Hematopoietic multipotent progenitor cell treated with erythropoietin and hydrocortisone succinate and interleukin-3 and kit ligand, for 15 days (in vitro differentiated cells): ENCODE measurements at places on chromosomes 1 and 21.

DNA sequence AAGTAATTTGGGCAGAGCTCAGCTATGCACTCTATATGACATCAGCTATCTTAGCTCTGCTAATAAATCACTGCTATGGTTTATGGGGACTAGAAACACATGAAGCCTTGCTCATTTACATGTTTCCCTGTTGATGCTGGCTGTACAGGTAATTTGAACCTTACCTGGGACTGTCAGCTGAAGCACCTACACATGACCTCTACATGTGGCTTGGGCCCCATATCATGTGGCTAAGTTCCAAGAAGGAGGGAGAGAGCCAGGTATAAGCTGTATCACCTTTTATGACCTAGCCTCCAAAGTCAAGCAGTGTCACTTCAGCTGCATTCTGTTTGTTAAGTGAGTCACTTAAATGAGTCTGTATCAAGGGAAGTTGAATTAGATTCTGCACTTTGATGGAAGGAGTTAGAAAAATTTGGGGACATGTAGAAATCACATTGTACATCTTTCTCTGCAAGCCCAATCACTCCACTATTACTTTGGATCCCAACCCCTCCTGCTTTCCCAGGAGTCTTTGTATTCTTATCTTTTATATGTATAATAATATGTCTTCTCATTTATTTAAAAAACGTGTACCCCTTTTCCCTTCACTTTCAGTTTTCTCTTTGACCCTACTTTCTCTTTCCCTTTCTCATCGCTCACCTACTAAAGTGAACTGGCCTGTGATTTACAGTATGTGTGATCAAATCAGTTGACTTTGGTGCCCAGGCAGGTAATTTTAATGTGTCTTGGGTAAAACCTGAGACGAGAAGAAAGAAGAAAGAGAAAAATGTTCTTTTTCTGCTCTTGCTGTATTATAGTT is 53.4 kb upstream of the PRKACB start:
- DNase-seq: no peak

DNA sequence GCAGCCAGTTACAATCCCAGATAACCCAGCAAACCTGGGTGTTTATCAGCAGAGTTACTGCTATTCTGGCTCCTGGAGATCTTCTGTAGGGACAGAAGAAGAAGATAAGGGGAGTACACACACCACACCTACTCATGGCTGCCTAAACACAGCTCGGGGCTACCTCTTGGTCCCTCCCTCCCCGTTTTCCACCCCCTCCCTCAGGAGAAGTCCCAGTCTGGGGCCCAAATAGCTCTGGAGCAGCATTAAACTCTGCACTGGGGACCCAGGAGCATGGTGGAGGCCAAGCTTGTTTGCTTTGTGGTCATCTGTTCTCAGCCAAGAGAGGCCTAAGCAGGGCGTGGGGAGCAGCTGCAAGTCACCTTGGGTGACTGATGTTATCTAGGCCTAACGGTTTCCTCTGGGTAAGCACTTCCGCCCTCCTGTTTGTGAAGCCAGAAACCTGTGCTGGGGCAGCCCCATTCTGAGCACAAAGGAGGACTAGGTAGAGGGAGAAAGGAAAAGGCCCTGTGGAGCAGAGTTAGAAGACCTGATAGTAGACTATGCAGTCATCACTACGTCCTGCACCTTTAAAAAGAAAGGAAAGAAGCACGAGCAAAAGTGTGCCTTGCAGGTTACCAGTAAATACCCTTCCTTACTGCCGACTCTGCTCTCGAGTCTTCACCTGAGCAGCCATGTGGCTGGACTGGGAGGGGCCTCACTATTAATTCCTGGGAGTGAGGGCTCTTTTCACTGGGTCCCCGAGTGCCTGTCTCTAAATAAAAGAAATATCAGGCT is 2.0 kb upstream of the RCSD1 start:
- DNase-seq: peak; percentile 19

GRCh38 chr1:65792669-65793358 is at the start of gene PDE4B:
Gene PDE4B, plus strand, starts transcription at chr1:65792895.
- DNase-seq: no peak

- no peak for DNase-seq
Observed at GRCh38 chr1:22285549-22286396, 142.9 kb upstream of the WNT4 start.

DNA sequence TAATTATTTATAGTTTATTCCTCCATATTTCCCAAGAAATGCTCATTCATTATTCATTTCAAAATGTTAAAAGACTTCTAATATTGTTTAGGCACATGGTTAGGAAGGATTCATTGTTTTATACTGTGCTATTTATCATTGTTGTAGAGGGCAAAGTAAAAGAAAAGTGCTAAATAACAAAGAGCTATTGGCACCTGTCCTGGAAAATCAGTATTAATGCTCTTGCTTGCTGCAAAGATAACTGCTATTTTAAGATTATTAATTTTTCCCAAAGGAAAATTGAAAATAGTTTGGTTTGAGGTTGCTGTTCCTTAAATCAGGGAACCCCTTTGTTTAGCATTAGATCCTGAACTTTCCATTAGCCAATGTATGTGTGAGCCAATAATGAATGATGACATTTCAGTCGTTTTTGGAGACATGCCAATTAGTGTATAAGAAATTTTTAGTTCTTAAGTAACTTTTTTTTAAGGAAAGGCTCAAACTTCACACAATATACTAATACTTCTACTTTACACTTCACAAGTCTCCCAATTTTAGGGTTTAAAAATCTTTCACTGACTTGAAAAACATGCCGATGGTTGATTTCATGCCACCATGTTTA is 39.9 kb downstream of the EPB41 start:
- no peak for DNase-seq

GRCh38 chr21:34722684-34723300 is 54.0 kb downstream of the CLIC6 start:
- DNase-seq: peak; percentile 23

DNA sequence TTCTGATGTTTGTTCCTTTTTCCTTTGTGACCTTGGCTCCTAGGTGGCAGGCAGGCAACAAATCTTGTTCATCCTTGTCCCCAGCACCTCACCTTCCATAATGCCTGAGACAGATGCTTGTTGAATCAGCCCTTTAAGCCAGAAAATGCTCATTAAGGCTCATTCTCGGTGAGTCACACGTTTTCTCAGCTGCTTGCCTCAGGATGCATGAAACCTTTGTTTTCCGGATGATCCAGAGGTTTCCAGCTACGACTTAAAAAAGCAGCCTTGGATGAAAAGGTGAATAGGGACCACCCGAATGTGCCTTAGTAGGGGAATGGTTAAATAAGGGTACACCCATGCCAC is 4.6 kb upstream of the ATP13A2 start:
- no peak for DNase-seq

DNA sequence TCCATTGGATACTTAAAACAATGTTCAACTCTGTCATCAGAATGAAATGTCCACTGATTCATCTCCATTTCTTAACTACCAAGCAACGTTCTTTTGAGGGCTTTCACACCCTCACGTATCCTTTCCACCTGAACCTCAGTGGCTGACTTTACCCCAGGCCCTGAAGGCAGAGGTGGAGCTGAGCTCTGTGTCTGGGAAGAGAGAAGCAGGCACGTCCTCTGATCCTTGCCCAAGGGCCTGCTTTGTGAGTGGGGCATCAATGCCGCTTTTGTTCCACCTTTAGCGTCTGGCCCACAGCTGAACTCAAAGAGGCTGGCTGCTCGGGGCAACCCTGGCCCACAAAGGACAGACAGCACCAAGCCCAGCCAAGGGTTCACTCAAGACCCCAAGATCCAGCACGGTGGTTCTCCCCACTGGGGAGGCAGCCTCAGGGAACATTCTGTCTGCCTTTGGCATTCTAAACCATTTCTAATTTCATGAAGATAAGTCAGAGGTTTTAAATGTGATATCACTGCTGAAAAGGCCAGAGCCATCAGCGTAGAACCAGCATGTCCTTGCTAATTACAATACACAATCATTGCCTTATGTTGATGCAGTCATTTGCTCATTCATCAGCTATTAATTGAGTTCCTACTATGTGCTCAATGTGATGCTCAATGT is 126.0 kb upstream of the UBE2U start:
- DNase-seq: no peak

- DNase-seq: no peak
Observed at GRCh38 chr1:209053587-209053986, 529.9 kb upstream of the CAMK1G start.

DNA sequence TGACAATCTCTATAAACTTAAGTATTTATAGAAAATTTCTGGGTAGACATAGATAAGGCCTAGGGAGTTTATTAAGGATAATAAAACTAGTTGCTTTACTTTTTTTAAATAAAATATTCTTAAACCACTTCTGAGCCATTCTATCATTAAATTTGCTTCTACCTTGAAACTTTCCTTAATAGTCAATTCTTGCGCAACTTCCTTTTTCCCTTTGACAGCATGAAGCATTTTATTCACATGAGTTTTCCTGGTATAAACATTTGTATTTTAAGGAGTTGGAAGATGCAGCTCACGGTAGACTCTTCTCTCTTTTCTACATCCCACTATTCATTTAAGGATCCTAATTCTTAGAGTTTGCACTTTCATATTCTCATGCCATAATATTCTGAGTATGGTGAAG is 75.8 kb upstream of the DPH5 start:
- no peak for DNase-seq

GRCh38 chr21:26637201-26637745 is 64.2 kb upstream of the CYYR1 start:
- no peak for DNase-seq

DNA sequence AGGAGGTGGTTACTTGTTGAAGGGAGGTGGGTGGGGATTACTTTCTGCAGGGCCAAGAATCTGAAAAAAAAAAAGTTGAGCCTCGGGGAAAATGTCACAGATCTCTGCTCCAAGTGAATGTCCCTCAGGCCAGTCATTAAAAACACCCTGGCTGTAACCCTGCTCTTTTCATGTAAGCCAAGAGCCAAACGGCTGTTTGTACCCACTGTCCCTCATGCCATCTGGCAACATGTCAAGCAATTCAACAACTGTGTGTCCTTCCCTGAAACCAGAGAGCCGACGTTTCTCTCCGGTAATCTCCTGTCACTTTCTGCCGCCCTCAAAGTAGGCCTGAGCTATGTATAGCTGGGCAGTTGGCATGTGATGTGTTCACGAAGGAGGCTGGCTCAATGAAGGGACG is 14.7 kb downstream of the CASQ2 start:
- DNase-seq: no peak

DNA sequence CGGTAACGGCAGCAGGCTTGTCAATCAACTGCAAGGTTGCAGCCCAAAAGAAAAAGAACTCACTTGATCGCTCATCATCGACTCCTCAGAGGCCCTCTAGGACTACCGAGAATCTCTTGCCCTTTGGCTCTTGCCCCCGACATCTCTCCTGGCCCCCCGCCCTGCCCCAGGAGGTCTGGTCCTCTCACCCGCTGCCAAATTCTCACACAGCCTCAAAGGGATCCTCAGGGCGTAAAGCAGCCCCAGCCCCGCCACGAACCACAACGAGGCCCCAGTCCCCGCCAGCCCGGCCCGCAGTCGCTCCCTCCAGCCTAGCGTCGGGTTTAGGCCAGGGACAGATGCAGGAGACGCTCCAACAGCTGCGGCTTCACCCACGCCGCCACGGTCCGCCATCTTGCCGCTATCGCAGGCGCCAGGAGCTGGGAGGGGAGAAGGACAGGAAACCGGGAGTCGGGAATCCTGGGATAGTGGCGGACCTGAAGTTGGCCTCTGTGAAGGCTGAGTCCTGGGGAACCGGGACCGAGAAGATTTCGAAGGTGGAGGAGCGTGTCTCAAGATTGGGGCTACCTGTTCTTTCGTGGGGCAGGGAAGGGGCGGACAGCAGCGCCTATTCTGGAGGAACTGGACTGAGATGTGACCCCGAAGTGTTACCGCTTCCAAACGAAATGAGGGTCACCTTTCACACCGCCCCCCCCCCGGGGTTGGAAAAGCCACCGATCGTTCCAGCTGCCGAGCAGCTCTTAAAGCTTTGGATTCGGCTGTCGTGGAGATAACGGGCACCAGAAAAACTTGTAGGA is at the start of gene ST7L:
TSS of gene ST7L (minus strand) at position 421 of the 797 bp plus-strand sequence. CDS start at position 393, 28 bp downstream.
- peak; percentile 65 for DNase-seq

- DNase-seq: peak; percentile 80
Observed at GRCh38 chr1:225881959-225882693, at the start of gene TMEM63A. Gene TMEM63A, minus strand, starts transcription at chr1:225882380. Its CDS starts 4,800 bp downstream, at chr1:225877580.

DNA sequence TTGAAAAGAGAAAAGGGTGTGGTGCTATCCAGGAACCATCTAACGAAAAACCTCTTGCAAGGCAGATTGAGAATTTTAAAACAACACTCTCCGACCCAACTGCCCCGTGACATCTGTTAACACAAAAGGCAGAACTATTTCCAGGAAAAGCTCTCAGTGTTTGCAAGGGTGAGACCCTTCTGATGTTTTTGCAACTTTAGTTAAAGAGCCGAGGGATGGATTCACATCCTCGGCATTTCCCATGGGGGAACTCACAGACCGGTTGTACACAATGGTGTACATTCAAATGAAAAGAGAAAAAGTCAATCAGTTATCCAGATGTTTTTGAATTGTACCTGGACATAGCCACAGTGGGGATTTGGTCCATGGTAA is 120.0 kb downstream of the NGF start:
- DNase-seq: no peak

DNA sequence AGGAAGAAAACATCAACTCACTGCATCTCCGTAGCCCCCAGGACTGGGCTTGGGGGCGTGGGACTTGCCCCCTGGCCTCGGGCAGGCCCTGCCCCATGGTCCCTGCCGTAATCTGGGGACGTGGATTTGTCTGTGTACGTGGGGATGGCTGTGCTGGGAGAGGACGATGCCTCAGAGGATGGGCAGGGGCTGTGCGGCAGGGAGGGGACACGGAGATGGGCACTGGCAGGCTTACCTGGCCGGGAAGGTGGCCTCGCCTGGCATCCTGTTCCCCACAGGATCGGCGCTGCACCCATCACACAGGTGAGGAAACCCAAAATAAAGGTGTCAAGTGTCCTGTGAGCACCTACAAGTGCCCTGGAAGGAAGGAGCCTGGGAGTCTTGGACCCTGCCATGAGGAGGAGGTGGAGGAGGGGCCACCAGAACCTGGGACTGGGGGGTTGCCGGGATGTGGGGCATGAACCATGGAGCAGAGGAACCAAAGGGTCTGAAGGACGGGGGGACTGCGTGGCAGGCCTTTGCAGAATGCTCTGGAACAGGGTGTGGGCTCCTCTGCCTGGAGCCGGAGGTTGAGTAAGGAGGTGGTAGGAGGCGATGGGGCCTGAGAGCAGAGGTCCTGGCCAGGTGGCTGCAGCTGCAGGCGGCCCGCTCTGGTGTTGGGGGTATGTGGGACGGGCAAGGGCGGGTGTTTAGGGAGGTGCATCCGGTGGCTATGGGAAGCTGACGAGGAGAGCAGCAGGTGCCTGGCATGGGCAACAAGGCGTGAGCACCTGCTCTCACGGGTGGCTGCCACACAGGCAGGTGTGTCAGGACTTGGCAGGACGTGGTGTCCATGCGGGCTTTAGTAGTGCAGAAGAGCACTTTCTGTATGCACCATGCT is 27.8 kb upstream of the LRRC3 start:
- DNase-seq: no peak

DNA sequence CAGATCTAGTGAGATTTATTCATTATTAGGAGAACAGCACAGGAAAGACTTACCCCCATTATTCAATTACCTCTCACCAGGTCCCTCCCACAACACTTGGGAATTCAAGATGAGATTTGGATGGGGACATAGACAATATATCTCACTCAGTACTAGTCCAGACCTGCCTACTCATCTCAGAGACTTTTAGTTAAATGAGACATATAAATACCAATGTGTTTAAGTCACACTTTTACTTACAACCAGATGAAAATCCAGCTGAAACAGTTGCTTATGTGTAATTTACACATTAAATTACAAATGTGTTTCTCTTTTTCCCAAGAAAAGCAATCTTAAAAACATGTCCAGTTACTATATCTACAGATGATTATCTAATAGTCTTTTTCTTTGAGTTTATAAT is 1145.6 kb downstream of the KCNT2 start:
- DNase-seq: no peak
